ENCODE measurements at places on chromosomes 1 and 21.

- no peak for DNase-seq
Measured at GRCh38 chr1:102896286-102896685, 212.0 kb downstream of the COL11A1 start.

- no peak for DNase-seq
Measured at GRCh38 chr1:231931146-231931545, 304.6 kb downstream of the DISC1 start.

DNA sequence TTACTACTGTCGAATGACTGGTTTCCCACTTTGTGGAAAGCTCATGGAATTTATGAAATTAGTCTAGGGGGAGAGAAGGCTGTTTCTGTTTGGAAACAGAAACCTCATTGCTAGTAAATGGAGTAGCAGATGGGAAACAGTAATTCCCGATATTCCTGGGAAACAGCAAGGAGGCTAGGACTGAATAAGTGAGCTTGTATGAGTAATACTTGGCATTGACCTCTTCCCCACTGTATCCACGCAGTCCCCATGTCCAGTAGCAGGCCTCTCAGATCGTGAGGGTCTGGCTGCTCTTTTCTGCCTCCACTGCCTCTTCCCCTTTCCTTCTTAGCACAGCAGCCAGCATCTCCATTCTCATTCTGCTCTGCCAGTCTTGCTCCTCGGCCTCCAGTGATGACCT lies 75.5 kb downstream of the PRDM2 start:
- DNase-seq, result no peak

DNA sequence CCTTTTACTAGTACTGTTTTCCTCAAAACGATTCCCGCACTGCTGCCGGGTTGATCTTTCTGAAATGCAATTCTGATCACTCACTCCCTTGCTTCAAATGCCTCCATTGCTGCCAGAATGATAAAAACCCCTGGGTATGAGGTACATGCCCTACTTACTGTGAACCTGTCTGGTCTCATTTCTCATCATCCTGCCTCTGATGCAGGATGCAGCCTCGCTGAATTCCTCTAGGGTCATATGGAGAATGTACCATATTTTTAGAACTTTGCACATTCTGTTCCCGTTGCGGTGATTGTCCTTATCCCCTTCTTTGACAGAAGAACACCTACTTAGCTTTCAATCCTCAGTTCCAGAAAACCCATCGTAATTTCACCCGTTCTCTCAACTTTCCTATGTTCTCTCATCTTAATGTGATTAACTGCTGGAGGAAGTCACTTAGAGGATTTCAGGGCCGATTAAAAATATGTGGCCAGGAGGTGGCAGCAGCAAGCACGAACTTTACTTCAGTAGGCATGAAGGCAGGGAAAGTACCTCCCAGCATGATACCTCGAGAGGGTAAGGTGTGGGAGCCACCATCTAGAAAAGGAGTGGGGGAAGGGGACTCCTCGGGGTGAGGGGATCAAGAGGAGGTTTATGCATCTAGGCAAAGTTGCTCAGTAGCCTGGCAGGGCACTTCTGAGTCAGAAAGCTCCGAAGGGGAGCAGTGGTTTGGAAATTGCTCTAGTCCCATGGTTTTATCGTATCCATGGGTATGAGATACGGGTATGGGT lies 361.5 kb upstream of the ZP4 start:
- peak; percentile 34 for DNase-seq

GRCh38 chr1:9877962-9878361 lies 32.1 kb downstream of the CTNNBIP1 start:
- no peak for DNase-seq

GRCh38 chr1:212964102-212964501 lies 13.8 kb downstream of the VASH2 start:
- DNase-seq, result no peak

GRCh38 chr1:236144446-236145150 lies 2.3 kb downstream of the GPR137B start:
- no peak for DNase-seq

- no peak for DNase-seq
Measured at GRCh38 chr1:27972141-27972540, 12.4 kb downstream of the XKR8 start.

GRCh38 chr1:208509072-208509471 lies 264.9 kb upstream of the PLXNA2 start:
- no peak for DNase-seq

GRCh38 chr1:19710825-19711611 lies 46.3 kb downstream of the HTR6 start:
- DNase-seq, result no peak

DNA sequence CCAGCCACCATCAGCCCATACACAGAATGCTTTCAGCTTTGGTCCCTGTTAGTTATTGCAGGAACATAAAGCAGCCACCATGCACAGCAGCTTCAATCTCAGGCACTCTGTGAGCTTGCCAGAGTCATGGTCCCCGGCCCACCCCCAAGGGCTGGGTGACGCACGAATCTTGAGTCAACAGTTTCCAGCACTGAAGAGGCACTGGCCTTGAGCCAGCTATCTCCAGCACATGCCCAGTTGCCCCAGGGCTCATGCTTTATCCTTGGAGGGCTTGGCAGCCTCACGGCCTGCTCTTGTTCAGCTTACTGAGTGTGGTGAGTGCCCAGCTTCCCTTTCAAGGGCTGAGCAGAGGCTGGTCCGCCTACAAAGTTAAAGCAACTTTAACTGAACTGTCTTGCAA lies 200.7 kb upstream of the RAB4A start:
- DNase-seq, result peak; percentile 28
